ENCODE measurements at places on chromosomes 6 and 20.

DNA sequence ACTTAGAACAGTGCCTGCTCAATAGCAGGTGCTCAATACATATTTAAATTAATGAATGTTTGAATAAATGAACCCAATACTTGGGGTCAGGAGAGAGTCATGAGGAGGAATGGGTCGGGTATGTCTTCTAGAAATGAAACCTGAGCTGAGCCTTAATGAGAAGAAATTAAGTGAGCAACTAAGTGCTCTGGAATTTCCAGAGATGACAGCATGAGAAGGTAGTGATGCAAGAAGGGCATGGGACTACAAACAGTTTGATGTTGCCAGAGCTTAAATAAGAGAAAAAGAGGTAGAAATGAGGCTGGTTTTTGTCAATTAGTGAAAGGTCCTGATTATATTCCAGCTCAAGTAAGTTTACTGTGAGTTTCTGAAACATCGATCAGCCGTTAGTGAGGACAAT is 82.9 kb downstream of the PDE10A start:
- no peak for DNase-seq

GRCh38 chr20:24699321-24700165 is 230.1 kb downstream of the SYNDIG1 start:
- DNase-seq: no peak

DNA sequence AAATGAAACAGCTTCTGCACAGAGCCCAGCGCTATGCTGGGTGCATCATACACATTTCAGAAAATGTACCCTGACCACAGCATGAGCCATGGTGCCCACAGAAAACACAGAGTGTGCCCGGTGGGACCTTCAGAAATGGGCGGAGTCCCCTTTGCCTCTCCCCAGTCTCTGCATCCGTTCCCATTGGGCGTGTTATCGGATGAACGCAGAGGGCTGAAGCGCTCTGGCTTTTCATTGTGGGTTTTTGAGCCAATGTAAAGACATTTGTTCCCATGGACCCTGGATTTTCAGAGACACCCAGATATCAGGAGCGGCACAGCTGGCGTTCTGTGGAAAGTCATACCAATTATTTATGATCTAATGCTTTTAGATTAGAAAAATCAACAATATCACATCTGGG is 99.8 kb downstream of the DACT2 start:
- no peak for DNase-seq

GRCh38 chr6:154307696-154308425 is 48.7 kb downstream of the IPCEF1 start:
- no peak for DNase-seq

DNA sequence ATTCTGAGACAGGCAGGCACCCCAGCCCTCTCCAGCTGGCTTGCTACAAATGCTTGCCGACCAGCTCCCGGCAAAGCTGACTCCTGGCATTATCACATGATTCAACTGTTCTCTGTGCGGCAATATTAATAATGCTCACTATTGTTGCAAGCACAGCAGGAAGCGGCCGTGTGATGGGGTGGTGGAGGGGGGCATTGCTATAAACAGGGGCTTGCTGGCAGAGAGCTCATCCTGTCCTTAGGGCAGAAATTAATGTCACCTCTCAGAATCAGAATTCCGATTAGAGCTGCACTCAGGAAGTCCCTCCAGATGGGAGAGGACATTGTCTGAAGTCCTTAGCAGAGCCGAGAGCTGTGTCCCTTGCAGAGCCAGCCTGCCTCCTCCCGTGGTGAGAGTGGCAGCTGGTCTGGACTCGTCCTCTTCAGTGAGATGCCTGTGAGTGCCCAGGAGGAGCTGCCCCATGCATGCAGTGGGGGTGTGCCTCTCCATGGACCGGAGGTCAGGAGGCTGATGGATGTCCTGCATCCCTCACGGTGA is 162.5 kb downstream of the CDH4 start:
- DNase-seq: no peak

- DNase-seq: no peak
These were observed 163.3 kb downstream of the ARHGAP18 start for GRCh38 chr6:129546702-129547101.

GRCh38 chr6:26215585-26216358 is 128.5 kb downstream of the HFE start:
- no peak for DNase-seq

GRCh38 chr6:31468311-31468710 is 29.6 kb upstream of the MICB start:
- DNase-seq: no peak

DNA sequence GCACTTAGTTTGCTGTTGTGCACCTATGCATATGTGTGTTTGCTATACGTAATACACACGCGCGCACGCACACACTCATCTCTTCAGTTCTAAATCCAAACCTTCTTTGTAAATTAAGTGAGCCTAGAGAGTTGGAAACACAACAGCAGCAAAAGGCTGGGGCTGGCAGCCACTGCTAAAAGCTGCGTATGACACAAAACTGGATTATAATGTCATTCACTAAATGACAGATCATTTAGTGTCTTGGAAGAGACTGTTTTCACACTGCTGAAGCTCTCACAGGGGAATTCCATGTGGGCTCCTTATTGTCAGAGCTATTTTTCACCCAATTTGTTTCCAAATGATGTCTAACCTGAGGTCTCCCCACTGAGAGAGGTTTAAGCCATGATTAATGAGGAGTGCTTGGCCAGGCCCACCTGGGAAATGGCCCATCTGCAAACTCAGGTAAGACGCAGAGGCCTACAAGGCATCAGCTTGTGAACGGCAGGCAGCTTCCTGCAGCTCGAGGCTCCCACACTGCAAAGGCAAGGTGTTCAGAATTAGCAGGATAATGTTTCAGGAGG is 94.2 kb downstream of the OLIG3 start:
- no peak for DNase-seq

DNA sequence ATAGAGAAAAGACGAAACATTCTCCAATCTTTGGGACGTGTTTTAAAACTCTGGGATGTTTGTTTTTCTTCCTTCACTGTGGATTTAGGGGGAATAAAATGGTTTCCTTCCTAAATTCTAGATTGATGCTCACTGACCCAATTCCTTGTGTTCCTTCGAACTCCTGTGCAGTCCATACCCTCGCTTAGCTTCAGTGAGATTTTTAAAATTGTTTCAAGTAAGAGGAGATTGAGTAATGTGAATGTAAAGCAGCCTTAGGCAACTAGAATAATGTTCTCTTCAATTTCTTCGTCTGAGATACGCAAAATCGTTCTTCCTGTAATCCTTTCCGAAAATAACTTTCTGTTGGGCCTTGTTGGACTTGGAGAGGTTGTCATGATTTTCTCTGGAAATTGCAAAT is 2.6 kb upstream of the VGLL2 start:
- no peak for DNase-seq

GRCh38 chr20:35648836-35649235 is 15.9 kb downstream of the CPNE1 start:
- DNase-seq: no peak

GRCh38 chr6:87408721-87409155 is 966 bp downstream of the CFAP206 start:
- no peak for DNase-seq

- DNase-seq: no peak
These were observed 49.2 kb downstream of the SMPDL3A start for GRCh38 chr6:122838060-122838780.

DNA sequence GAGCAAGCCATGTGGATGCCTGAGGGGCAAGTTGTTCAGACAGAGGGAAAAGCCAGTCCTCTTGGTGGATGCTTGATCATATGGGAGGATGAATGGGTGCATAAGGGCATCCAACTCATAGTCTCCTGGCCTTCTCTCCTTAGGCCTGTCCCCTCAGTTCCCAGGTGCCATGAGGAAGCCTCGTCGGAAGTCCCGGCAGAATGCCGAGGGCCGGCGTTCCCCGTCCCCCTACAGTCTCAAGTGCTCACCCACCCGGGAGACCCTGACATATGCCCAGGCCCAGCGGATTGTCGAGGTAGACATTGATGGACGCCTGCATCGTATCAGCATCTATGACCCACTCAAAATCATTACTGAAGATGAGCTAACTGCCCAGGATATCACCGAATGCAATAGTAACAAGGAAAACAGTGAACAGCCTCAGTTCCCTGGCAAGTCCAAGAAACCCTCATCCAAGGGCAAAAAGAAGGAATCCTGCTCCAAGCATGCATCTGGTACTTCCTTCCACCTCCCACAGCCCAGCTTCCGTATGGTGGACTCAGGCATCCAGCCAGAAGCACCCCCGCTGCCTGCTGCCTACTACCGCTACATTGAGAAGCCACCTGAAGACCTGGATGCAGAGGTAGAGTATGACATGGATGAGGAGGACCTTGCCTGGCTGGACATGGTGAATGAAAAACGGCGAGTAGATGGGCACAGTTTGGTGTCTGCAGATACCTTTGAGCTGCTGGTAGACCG is 3.8 kb downstream of the BRPF3 start:
- no peak for DNase-seq

GRCh38 chr6:26218824-26219223 is 131.6 kb downstream of the HFE start:
- no peak for DNase-seq

- no peak for DNase-seq
These were observed 42.8 kb downstream of the CTCFL start for GRCh38 chr20:57482148-57482547.

DNA sequence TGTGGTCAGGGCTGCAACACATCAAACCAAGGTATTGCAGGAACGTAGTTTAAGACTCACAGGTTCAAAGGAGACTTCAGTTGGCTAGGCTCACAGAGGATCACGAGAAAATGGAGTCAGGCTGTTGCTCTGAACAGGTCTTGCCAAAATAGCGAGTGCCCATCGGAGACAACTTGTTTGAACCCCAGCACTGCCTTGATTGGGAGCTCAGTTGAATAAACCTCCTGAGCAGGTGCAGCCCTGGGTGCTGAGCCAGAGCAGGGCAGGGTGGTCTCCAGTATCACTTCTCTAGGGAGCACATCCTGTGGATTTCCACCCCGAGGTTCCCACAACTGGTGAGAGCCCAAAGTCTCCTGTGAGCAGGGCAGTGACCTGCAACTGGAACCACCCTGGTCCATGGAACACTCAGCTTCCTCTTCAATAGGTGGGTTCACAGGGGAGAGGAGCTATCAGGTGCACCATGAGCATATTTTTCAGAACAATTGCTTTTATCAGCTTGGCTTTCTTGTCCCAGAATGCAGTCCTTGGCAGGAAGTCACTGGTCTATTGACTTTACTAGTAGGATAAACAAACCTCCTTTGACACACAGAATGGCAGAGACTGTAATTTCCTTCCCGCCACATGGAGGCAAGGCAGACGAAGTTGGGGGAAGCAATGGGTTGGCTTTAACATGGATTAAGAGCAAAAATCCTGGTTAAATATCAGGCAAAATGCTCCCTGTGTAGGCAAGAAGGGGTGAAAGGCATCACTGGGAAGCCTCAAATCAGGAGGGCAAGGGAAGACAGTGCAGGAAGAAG is 267.7 kb upstream of the FOXQ1 start:
- no peak for DNase-seq

GRCh38 chr6:35294308-35294945 is 3.2 kb upstream of the DEF6 start:
- DNase-seq: no peak

DNA sequence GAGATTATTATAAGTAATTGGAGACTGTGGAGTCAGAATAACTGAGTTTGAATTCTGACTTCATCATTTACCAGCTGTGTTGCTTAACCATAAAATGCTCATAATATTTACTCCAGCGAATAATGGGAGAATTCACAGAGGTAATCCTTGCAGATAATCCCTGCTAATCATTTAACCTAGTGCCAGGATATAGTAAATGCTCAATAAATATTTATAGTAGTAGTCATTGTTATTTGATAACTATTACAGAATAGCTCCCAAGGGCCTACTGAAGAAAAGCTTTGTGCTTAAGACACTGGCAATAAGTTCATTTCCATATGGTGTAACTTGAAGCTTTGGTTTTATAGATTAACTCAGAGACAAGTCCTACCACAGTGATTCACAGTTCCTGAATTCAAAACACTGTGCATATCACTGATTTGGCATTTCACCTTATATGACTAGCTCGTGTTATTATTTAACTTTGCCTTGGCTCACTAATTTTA is 208.8 kb upstream of the PLCB4 start:
- DNase-seq: no peak

- no peak for DNase-seq
These were observed 46.6 kb upstream of the TNFAIP3 start for GRCh38 chr6:137820425-137820824.

DNA sequence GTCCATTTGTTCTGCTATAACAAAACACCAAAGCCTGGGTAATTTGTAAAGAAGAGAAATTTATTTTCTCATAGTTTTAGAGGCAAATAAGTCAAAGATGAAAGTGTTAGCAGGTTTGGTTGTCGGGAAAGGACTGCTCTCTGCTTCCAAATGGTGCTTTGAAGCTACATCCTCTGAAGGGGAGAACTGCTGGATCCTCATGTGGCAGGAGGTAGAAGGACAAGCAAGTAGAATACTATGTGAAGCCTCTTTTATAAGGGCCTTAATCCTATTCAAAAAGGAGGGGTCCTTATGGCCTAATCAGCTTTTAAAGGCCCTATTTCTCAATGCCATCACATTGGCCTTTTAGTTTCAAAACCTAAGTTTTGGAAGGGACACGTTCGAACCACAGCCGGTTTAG is 826.0 kb upstream of the EPHA7 start:
- no peak for DNase-seq

DNA sequence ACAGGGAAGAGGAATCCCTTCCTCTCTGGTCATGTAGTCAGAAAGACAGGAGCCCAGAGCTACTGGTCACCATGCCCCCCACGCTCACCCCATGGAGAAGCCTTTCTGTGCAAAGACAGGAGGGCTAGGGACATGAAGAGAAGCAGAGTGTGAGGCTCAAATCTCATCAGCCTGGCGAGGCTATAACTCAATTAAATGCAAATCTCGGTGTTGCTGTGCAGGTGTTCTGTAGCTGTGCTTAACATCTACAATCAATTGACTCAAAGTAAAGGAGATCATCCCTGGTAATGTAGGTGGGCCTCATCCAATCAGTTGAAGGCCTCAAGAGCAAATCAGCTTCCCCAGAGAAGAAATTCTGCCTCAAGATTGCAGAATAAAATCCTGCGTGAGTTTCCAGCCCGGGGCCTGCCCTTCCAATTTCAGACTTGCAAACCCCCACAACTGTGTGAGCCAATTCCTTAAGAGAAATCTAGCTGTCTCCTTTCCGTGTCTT is 64.4 kb downstream of the CHMP4B start:
- DNase-seq: no peak

DNA sequence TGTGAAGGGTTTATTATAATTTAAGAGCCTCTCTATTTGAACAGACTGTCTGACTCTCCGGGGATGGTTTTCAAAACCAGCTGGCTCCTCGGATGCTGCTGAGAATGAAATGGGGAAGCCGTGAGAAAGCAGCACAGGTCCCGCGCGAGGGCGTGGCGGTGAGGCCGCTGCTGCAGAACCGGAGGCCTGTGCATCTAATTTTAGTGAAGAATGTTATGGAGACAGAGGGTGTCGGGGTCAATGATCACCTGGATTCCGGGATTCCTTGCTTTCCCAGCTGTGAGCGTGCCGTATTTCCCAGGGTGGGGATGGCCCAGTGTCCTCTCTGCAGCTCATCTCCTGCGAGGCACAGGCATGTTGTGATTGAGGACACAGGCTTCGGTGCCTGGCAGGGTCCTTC is 348.0 kb downstream of the CDH4 start:
- DNase-seq: no peak

DNA sequence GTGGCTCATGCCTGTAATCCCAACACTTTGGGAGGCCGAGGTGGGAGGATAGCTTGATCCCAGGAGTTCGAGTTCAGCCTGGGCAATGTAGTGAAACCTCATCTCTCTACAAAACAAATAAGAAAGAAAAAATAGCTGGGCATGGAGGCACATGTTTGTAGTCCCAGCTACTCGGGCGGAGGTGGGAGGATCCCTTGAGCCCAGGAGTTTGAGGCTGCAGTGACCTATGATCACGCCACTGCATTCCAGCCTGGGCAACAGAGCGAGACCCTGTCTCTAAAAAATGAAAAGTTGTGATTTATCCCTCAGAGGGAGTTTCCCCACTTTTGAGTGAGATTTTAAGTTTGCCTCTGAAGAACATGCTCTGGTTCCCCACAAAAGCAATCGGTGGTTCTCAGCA is 17.4 kb upstream of the BMP7 start:
- no peak for DNase-seq

Measured in activated T-cell treated with anti-CD3 and anti-CD28 coated beads for 24 hours (primary cell).